ENCODE measurements at places on chromosomes 5 and 9.

DNA sequence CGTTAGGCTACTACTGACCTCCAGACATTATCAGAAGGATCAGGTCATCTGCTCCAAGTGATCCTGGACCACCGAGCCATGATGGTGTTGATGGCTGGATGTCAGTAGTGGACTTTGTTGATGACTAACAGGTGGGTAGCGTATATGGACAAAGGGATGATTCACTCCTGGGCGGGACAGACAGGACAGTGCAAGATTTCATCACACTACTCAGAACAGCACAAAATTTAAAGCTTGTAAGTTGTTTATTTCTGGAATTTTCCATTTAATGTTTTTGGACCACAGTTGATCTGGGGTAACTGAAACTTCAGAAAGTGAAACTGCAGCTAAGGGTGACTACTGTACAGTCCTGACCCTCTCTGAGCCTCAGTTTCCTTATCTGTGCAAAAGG is 12.7 kb downstream of the PDGFRB start:
- no peak for DNase-seq

- DNase-seq: no peak
Observed at GRCh38 chr5:90301248-90301647, 108.3 kb downstream of the CETN3 start.

GRCh38 chr9:105233873-105234272 is 10.6 kb upstream of the SLC44A1 start:
- DNase-seq: no peak

DNA sequence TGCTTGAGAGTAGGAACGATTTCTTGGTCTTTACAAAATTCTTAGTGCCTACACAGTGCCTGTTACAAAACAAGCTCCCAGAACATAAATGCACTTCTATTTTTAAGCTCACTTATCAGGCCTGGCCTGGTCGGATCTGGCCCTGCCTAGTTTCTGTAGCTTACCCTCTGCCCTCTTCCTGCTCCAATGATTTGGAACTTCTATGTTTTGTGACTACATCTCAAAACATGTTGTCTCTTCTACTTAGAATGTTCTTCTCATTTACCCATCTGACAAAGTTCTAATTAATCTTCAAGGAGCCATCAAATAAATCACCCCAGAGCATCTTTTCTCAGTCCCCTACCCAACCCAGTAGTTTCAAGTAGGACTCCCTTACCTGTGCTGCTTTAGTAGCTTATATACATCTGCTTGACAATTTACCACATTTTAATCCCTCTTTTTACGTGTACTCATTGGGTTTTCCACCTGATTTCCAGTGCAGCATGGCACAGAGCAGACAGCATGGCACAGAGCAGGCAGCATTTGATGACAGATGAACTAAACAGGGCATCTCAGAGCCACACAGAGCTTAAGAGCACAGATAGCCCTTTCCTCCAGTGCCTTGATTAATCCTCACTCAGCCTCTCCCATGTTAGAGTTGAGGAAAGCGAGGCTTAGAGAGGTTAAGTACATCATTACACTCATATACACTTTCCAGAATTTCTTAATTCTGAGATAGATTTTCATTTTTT is 171.9 kb downstream of the MAPKAP1 start:
- DNase-seq: no peak

DNA sequence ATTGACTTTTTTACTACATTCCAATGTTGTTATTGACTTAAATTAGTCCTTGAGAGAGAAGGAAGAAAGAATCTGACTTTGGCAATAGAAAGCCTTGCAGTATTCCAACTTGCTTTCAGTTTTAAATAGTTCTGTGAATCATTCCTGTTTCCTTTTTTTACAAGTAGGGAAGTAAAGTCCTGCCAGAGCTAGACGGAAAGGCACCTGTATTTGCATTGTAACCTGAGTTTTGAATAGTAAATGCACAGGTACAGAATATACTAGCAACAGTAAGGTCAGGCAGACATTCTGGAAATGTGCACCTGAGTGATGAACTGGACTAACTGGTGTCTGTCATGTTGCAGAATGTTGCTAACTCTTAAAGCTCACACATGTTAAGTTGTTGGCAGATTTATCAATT is 100.9 kb downstream of the PRKACG start:
- DNase-seq: no peak

GRCh38 chr9:104776797-104777196 is 12.9 kb downstream of the NIPSNAP3B start:
- DNase-seq: no peak

- no peak for DNase-seq
Observed at GRCh38 chr5:68456756-68457217, 241.2 kb downstream of the PIK3R1 start.

- DNase-seq: no peak
Observed at GRCh38 chr5:172775326-172776234, 4.6 kb upstream of the DUSP1 start.

GRCh38 chr5:4802044-4802443 is 338.1 kb upstream of the ADAMTS16 start:
- no peak for DNase-seq

- DNase-seq: no peak
Observed at GRCh38 chr9:123005964-123006363, 27.5 kb upstream of the GPR21 start.

GRCh38 chr9:133858771-133859170 is 120.6 kb upstream of the SARDH start:
- no peak for DNase-seq

DNA sequence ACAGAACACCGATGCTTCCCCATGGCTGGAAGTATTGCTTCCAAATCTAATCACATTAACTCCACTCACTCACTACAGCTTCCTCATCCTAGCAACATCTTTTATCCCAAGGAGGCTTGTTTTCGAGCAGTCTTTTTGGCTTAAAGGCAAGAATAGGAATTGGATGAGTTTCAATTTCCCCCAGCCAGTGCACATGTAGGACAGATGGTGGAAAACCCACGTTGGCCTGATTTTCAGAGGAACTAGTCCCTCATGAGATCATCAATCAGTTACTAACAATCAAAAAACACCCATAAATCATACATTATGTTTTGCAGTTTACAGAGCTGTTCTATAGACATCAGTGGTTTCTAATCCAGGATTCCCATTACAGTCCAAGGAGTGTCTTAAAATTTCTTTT is 48.5 kb upstream of the AGXT2 start:
- no peak for DNase-seq

GRCh38 chr5:168364151-168364661 is 72.8 kb downstream of the WWC1 start:
- no peak for DNase-seq

GRCh38 chr9:123421801-123422455 is 65.9 kb downstream of the CRB2 start:
- DNase-seq: no peak

DNA sequence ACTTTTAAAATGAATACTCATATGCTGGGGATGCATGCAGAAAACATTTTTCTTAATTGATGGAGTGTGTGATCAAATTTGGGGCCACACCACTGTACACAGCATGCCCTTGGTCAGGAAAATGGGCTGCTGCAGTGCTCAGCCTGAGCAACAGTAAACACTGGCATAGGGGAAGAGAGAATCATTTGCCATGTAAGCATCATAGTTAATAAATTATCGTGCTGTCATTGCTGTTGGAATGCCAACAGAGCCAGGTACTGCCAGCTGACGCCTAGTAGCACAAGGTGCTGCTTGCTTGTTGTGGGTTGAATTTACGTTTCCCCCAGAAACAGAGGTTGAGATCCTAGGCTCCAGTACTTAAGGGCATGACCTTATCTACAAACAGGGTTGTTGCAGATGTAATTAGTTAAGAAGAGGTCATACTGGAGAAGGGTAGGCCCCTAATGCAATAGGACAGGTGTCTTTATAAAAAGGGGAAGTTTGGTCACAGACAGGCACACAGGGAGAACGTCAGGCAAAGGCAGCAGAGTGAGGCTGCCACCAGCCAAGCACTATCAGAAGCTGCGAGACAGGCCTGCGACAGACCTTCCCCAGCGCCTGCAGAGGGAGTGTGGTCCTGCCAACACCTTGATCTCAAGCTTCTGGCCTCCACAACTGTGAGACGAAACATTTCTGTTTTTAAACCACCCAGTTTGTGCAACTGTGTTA is 25.3 kb downstream of the DAP start:
- no peak for DNase-seq

GRCh38 chr9:104027295-104027694 is 66.8 kb upstream of the SMC2 start:
- DNase-seq: no peak

DNA sequence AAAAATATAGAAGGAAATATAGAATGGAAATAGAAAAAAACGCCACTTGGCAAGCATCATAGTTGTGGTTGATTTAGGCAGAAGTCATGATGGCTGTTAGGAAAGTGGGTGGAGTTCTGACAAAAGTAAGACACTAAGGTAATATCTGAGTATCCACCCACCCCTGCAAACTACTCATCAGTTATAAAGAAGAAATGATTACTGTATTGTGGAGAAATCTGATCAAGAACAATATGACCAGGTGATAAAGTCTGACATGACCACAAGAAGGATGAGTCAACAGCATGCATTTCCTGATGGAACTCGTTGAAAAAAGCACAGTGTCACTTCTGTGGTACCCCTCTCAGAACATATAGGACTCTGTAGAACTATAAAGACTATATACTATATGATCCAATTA is 343.4 kb upstream of the PAPPA start:
- DNase-seq: no peak

- DNase-seq: no peak
Observed at GRCh38 chr9:76136986-76137385, 246.5 kb downstream of the PCSK5 start.

GRCh38 chr5:68248896-68249295 is 33.3 kb downstream of the PIK3R1 start:
- no peak for DNase-seq

DNA sequence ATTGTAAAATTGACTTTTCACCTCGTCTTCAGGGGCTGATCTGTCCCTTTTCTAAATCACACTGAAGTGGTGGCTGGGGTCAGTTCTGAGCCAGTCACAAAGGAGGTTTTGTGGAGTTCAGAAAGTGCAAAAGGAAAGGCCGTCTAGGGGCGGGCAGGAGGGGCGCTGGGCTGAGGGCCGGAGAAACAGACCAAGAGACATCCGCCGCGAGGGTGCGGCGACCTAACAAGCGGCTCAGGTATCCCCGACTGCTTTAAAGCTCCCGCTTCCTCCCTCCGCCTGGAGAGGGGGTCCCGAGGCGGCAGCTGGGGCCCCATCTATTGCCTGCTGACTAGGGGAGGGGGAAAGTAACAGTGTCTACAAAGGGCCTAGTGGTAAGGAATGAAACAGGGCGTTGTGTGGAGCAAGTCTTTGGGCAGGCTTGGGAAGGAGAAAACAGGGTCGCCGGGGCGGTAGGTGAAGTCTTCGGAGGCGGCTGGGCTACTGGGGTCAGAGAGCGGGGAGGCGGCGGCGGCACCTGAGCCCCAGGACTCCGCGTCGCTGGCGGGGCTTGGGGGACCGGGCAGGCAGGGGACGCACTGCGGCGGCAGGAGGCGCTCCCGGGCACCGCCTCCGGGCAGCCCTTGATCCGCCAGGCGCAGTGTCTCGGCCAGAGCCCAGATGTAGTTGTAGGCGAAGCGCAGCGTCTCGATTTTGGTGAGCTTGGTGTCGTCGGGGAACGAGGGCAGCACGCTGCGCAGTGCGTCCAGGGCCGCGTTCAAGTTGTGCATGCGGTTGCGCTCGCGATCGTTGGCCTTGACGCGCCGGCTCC is 950 bp downstream of the NEUROG1 start:
- no peak for DNase-seq

DNA sequence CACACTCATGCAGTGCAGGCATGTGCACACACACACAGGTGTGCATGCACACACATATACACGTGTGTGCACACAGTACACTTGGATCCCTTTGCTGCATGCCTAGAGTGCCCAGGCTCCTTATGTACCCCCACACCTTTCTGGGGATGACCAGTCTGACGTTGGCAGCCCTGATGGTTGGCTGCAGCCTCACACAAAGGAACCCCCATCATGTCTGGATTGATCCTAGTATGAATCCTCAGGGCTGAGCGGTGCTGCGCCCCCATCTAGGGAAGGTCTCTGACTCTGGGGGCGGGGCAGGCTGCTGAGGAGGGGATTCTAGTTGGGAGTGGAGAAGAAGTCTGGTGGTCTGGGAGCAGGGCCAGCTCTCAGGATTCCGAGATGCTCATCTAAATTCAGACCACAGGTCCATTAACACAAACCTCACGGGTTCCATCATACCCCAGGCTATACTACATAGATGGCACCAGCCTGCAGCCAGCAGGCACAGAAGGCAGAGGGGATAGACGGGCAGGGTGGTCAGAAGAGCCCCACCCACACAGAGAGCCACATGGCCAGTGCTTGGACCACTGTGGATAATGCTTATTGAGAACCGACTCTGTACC is 50.5 kb upstream of the OLFM1 start:
- DNase-seq: no peak

DNA sequence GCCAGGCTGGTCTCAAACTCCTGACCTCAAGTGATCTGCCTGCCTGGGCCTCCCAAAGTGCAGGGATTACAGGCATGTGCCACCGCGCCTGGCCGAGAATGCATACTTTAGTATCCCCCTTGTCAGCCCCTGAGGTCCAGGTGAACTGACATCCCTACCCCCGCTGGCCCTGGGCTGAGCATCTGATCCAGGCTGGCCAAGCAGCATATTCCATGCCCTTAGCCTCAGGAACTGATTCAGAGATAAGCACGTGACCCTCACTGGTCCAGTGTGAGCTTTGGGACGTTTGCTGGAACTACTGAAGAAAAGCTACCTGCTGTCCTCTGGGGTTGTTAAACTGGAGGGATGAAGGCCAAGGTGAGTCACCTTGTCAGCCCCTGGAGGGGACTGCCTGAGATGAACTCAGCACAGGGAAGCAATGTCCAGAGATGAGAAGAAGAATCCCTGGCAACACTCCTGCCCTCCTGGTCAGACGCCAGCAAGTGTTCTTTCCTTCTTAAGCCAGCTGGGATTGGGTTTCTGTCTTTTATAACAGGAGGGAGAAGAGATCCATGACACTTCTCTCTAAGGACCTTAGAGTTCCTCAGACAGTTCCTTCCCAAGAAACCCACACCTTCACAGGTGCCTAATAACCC is 59.1 kb upstream of the FBXW11 start:
- no peak for DNase-seq

GRCh38 chr9:105146677-105147076 is 97.8 kb upstream of the SLC44A1 start:
- no peak for DNase-seq

DNA sequence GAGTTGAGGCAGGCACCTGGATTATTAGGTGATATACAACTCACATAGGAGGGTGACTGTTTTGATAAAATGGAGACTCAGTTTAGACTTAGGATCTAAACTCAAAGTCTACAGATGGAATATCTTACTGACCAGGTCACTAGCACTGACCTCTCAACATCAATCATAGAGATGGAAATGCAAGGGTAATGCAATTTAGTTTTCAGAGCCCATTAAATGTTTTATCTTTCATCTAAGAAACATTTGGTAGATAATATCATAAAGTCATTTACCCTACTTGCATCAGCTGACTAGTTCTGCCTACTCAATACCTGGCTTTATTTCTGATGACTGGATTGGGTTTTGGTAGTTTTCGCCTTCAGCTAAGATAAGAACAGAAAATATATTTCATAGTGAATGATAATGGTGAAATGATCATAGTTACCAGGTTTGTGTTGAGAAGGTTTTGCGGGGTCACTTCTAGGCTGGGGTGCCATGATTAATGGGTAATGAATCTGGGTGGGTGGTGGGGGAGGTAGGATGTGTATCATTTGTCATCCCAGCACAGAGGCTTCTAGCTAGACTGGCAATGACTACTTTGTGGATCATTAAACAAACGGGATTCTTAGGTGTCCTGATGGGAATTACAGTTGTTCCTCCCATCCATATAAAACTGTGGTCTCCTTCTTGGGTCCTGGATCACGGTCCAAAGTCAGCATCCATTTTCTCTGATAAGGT is 173.4 kb downstream of the PPP2R2B start:
- DNase-seq: no peak

GRCh38 chr5:55347786-55348185 is 40.0 kb downstream of the MTREX start:
- no peak for DNase-seq
